ENCODE measurements at places on chromosomes 1 and 21.

- no peak for DNase-seq
These were observed at the start of gene TSPAN1 for GRCh38 chr1:46174448-46175231. Gene TSPAN1 (plus strand): TSS chr1:46175087. CDS start chr1:46181108, 6,021 bp downstream.

GRCh38 chr21:42755766-42756579 is 102.6 kb downstream of the PDE9A start:
- no peak for DNase-seq

DNA sequence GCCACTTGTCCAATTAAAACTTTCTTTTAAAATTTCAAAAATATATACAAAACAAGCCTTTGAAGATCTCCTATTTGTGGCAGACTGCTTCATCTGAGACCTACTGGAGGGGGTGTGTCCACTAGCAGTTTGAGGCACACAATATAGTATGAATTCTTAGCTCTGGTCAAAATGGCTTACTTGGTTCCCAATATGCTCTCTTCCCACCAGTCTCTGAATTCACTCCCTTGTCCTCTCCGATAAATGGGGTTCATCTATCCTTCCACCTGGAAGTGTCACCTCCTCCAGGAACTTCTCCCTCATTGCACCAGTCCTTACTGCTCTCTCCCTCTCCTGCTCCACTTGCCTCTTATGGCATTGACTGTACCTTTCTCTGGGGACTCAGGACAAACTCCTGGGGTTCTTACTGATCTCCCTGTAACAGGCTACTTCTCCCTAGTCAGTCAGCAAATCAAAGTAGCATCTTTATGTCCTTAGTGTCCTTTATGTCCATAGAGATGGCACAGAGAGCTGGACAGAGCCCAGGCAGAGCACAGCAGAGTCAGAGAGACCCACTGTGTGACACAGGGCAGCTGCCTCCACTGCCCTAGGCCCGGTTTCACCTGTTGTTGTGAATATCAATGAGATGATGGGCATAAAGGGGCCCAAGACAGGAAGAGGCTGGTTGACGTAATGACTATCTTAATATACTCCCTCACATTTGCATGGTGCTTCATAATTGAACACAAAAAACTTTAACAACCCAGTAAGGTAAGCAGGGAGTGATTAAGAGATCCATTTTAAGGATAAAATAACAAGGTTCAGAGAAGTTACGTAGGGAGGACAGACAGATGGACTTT is 3.6 kb downstream of the ASAP3 start:
- DNase-seq, result no peak

DNA sequence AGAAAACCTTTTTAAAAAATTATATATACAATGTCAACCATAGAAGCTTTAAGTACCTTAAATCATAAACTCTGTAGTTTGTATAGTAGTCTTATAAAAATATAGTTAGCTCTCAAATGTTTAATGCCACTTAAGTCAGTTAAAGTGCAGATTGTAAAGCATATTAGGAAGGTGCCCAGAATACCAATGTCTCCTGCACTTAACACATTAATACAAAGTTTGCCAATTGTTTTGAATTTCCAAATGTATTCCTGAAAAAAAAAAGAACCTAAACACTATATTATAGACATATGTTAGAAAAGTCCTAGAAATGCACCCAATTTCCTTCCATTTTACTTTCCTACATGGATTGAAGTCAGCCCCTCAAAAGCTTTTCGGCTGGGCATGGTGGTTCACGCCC is 12.1 kb downstream of the F3 start:
- no peak for DNase-seq

DNA sequence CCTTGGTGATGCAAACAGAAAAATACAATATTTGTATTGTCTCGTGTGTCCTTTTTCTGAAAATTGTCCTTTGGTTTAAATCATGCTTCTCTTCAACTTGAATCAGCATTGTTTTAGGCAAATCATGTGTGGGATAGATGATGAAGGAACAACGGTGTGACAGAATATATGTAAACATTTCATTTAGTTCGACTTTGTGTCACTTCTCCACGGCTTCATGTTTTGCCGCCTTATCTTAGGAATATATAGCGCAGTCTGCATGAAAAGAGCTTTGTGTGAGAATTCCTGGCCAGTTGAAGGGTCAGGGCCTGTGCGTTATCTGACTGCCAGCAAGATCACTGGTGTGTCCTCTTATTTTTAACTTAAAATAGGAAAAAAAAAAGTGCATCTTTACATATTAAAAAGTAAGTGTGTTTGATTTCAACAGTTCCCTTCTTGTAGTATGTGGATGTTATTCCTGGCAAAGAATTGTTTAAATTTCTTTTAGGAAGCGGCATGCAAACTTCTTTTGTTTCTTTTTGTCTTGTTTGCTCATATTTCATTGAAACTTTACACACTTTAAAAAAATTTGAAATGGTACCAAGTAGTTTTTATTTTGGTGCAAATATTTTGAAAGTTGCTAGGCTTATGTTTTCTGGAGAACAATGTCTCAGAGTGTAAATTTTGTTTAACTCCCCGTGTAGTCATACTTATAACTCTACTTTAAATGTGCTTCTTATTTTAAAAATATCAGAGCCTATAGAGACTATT is 465.2 kb downstream of the USP25 start:
- DNase-seq, result no peak

DNA sequence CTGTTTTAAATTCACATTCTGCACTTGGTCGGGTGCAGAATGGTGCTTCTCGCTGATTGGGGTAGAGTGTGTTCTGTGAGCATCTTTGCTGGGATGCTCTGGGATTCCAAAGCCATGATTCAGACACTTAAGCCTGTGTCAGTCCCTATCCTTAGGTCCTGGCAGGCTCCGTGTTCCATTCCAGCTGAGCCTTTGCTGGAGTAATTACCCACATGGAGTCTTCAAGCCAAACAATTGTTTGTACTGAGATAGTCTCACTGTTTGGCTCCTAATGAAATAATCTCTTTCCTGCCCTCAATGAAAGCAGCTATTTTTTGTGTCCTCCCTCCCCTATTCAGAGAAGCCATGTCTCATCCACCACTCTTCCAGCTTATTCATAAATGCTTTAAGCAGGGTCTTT is 18.7 kb downstream of the SMAP2 start:
- no peak for DNase-seq

- DNase-seq, result no peak
These were observed 12.8 kb upstream of the ECE1 start for GRCh38 chr1:21302747-21303715.

GRCh38 chr21:26842974-26843932 is 2.0 kb downstream of the ADAMTS1 start:
- no peak for DNase-seq

DNA sequence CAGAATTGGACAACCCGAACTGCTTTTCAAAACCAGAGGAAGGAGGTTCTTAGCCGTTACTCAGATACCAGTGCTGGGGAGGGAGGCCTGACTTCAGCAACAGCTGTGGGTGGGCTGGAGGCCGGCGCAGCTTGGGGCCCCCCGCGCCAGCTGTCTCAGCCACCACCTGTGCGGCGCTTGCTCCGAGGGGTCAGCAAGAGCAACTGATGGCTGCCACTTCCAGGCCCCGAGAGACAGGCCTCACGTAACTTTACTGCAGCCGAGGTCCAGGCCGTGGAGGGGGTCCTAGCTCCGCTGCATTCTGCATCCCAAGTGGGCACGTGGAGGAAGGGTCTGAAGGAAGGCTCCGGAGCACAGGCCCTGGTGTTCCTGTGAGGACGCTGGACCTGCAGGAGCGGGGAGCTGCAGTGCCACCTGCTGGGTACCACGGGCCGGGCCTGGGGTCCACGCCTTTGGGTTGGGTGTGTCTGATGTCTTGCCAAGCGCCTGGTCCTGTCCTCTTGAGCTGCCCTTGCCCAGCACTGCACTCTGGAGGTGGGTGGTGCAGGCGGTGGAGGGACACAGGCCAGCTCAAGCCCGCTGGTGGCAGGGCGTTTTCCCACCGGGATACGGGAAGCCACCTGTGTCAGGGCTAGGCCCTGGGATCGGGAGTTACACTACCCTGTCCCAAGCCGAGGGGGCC is 9.8 kb downstream of the THAP3 start:
- DNase-seq, result no peak

- DNase-seq, result peak; percentile 62
These were observed 107.2 kb downstream of the DNM3 start for GRCh38 chr1:171948511-171948910.

- DNase-seq, result no peak
These were observed 713.5 kb downstream of the AMY1C start for GRCh38 chr1:104463126-104463697.

DNA sequence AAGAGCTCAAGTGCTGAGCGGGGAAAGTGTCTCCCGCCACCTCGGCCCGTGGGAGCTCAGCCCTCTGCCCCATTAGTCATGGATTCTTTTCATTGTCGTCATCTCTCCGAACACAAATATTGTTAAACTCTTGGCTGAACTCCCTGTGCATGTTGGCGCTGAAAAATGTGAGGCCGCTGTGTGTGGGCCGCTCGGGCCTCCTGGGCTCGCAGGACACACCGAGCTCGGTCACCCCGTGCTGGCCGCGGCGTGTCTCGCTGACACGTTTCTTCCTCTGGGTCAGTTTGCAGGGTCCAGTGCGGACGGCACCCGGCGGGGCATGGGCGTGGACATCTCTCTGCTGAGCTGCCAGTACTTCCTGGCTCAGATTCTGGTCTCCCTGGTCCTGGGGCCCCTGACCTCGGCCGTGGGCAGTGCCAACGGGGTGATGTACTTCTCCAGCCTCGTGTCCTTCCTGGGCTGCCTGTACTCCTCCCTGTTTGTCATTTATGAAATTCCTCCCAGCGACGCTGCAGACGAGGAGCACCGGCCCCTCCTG is 25.6 kb downstream of the SLC45A1 start:
- no peak for DNase-seq

GRCh38 chr1:151455966-151456365 is 3.3 kb downstream of the POGZ start:
- DNase-seq, result no peak

DNA sequence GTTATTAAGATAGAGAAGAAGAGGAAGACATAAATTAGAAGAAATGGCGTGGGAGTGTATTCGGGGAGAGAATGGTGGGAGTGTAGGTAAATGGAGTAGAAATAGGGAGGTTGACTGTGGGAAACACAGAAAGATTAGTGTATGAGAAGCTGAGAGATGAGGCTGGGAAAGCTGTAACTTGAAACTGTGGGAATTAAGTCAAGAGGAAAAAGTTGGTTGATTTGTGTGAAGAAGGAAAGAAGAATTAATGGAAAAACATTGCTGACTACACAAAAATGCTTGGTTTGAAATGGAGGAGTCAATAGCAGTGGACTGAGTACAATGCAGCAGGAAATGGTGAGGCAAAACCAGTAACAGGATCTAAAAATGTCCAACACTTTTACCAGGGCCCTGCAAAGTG is 448.3 kb downstream of the PTPRC start:
- no peak for DNase-seq

- no peak for DNase-seq
These were observed 26.0 kb downstream of the VAMP4 start for GRCh38 chr1:171715813-171716251.

Measured in MV-4-11 (cell line).